NCI-H187 treated with DMSO at 0.1 percent for 48 hours (cell line): ENCODE measurements at places on chromosomes 11 and 22.
A peak's percentile ranks its signal among the peaks of the same experiment; 100 is the strongest.

GRCh38 chr11:61019832-61020405 lies 48.4 kb downstream of the CD6 start:
- DNase-seq: no peak

GRCh38 chr11:124470561-124471227 lies 25.2 kb upstream of the OR8B8 start:
- DNase-seq: no peak

- no peak for DNase-seq
Measured at GRCh38 chr11:67293090-67293489, 4.0 kb downstream of the ANKRD13D start.

- no peak for DNase-seq
Measured at GRCh38 chr11:119680541-119681360, 48.2 kb downstream of the NECTIN1 start.

DNA sequence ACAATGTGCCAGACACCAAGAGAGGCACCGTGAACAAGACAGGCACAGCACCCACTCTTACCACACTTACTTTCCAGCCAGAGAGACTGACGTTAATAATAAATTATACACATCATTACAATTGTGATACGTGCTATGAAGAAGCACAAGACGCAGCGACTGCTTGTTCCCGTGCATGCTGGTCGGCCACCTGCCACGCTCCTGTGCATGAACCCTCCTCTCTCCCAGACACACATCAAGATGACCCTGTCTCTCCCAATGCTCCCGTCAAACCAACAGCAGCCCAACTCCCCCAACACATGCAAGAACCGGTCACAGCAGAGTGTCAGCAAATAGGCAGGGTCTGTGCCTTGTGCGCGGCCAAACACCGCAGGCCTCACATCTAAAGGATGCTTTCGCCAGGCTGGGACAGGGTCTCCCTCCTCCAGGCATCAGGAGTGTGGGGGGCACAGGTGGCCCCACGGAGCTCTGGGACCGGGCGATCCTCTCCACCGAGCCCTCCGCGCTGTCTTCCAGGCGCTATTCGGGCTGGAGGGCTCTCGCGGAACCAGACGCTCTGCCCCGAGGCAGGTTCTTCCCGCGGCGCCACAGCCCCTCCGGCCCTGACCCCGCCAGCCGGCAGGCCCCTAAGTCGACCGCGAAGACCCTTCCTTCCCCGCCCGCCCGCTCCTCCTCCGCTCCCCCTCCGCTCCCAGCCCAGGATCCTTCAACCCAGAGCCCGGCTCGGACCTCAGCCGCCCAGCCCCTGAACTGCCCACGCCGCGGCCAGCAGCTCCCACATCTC lies 533 bp downstream of the SERGEF start:
- DNase-seq: no peak

GRCh38 chr11:125223901-125224361 lies 59.4 kb downstream of the PKNOX2 start:
- DNase-seq: no peak

GRCh38 chr11:83054001-83054400 lies 17.7 kb downstream of the RAB30 start:
- DNase-seq: no peak

DNA sequence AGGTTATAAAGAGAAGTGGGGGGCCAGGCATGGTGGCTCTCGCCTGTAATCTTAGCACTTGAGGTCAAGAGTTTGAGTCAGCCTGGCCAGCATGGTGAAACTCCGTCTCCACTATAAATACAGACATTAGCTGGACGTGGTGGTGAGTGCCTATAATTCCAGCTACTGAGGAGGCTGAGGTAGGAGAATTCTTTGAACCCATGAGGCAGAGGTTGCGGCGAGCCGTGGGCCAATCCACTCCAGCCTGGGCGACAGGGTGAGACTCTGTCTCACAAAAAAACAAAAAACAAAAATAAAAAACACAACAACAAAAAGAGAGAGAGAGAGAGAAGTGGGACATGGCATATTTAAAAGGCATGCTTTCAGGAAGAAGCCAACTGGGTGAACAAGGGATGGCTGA lies 80.1 kb upstream of the CARD18 start:
- DNase-seq: no peak

DNA sequence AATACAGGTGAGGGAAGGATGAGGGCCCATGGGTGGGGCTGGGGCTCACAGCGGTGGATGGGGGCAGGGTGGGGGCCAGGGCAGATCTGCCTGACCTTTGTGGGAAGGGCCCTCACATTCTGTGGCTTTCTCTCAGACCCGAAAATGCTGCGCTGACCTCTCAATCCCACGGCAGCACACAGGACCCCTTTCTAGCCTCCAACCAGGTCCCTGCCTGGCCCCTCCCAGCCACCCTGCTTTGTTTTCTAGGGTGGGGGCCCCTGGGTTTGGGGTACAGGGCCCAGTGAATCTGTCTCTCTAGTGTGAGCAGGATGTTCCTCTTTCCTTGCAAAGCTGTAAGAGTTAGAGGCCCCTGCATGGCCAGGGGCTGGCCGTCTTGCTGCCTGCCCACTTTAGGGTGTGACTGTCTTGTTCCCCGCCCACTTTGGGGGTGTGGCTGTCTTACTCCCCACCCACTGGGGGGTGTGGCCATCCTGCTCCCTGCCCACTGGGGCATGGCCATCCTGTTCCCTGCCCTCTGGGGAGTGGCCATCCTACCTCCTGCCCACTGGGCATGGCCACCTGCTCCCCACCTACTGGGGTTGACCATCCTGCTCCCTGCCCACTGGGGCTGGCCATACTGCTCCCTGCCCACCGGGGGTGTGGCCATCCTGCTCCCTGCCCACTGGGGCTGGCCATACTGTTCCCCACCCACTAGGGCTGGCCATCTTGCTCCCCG lies 11.5 kb downstream of the PARVG start:
- no peak for DNase-seq

GRCh38 chr11:104260456-104260855 lies 96.5 kb upstream of the PDGFD start:
- no peak for DNase-seq

DNA sequence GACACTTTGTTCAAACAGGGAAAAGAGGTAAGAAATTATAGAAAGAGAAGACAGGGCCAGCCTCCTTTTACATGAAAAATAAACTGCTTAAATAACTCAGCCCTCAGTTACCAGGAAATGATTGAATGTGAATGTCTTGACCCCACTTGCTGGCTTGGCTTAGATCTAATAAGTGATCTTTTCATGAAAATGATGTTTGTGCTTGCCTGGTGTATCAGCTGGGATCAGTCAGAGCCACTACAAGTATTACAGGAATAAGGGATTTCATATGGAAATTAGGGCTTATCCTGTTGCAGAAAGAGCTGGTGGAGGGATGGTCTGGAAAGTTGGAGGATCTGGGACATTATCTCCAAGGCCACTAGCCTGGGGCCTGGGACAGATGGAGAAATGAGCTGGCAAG lies 51.8 kb downstream of the COMMD9 start:
- no peak for DNase-seq

- DNase-seq: no peak
Measured at GRCh38 chr11:116595305-116595880, 177.4 kb downstream of the BUD13 start.

GRCh38 chr22:29037340-29037932 lies 24.2 kb downstream of the C22orf31 start:
- DNase-seq: peak; percentile 58

DNA sequence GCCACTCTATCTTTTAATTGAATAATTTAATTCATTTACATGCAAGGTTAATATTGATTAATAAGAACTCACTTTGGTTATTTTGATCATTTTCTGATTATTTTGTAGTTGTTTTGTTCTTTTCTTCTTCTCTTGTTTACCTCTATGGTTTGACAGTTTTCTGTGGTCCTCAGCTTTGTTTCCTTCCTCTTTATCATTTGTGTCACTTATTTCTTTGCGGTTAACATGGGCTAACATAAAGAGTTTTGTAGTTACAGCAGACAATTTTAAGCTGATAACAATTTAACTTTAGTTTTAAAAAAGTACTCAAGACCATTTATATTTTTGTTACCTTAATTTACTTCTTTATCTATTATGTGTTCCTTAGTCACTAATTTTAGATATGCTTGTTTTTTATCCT lies 1032.8 kb upstream of the RAG2 start:
- DNase-seq: no peak

DNA sequence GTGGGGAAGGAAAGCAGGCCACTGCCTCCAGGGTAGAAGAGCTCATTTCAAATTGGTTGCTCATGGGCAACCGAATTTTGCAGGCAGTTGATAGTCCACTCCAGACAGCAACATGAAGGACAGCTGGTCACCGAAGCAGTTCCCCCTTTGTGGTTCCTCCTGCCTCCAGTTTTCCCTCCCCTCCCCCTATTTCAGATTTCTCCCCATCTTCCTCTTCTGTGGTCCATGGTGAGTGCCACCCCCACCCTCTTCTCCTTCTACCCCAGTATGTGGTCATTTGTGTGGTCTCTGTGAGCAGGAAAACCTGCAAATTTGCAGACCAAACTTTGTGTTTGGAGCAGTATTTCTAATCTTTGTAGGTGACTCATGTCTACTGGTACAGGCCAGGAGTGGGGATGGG lies 38.2 kb upstream of the PAK1 start:
- DNase-seq: no peak

GRCh38 chr22:17734187-17734586 lies 40.1 kb downstream of the BID start:
- DNase-seq: no peak

- no peak for DNase-seq
Measured at GRCh38 chr11:14253421-14253820, 105.6 kb downstream of the RRAS2 start.
